ENCODE measurements at places on chromosomes 1 and 21.

GRCh38 chr1:156090840-156091188 is 8.5 kb upstream of the MEX3A start:
- peak; percentile 96 for DNase-seq

- no peak for DNase-seq
These were observed 486.7 kb downstream of the SMYD3 start for GRCh38 chr1:246020211-246020954.

DNA sequence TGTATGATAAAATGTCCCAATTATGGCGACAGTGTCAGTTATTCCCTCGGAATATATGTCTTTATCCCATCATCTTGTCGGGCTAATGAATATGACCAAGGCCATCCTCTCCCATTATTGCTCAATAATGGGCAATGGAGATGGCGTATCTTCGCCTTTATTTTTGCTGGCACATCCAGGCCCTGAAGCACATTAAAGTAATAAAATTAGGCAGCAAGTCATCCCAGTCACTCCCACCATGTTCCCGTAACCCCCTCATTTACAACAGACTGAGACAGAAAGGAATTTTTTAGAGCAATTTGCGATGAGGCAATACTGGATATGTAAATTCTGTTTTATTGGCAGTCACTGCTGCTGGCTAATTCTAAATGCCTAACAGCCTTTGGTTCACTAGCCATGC is 35.3 kb downstream of the CLIC6 start:
- DNase-seq = no peak

DNA sequence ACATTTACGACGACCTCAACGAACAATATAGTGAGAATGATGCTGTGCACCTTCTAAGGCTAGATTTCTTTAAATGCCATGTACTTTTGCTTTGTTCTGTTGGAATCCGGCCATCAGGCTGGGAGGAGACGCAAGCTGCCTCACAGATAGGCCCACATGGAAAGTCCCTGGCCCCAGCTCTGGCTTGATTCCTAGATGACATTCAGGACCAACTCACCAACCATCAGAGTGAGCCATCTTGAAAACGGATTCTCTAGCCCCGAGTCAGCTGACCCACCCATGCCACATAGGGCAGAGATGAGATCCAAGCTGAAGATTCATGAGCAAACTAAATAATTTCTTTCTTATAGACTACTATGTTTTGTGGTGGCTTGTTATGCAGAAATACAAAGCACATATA is 164.4 kb downstream of the ZNF281 start:
- no peak for DNase-seq

DNA sequence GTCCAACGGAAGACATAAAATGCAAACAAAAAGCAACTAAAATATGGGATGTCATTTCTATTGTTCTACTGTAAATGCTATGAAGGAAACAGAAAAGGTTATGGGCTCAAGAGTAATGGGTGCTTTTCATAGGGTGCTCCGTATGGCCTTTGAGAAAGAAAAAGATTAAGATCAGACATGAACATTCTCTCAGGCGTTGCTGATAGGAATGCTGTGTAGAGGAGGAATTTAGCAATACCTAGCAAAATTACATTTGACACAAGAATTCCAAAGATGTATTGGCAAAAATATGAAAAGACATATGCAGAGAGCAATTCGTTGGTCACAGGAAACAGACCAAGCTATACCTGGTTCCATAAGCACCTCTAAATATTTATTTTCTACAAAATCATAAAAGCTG is 5.7 kb upstream of the OXCT2 start:
- no peak for DNase-seq

- no peak for DNase-seq
These were observed 75.5 kb downstream of the NPHP4 start for GRCh38 chr1:5916572-5917280.

DNA sequence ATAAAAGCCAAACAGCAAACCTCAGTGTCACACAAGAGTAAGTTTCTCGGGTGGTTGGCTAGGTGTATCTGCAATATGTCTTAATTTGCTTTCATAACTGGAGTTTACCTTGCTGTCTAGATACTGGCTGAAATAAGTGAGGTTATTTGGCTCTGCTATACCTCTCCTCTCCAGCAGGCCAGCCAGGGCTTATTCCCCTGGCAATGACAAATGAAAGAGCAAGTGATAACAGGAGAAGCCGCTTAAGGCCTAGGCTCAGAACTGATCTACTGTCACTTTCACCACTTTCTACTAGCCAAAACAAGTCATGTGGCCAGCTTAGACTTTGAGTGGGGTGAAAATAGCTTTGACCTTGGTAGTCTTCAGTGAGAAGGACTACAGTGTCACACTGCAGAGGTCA is 4.8 kb upstream of the RPE65 start:
- DNase-seq = no peak

- peak; percentile 33 for DNase-seq
These were observed 22.3 kb upstream of the PLA2G4A start for GRCh38 chr1:186806477-186806876.

- peak; percentile 68 for DNase-seq
These were observed 18.6 kb upstream of the PDZK1IP1 start for GRCh38 chr1:47208374-47208850.

- DNase-seq = no peak
These were observed 13.0 kb downstream of the INAVA start for GRCh38 chr1:200907611-200908097.

DNA sequence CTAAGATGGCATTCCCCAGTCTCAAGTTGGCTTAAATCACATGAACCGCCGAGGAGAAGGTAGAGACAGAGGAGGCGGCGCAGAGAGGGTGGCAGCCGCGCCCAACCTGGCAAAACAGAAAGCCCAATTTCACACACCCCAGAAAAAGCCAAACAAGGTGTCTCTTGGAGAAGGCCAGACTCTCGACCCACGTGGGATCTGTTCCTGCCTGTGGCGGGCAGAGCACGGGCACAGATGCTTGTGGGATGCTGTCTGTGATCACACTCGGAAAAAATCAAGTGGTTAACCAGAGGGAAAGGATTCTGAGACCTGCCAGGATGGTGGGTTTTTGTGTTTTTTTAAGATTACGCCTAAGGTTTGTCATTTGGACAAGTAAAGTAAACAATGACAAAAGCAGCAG is 80.7 kb downstream of the MRPL37 start:
- DNase-seq = no peak

DNA sequence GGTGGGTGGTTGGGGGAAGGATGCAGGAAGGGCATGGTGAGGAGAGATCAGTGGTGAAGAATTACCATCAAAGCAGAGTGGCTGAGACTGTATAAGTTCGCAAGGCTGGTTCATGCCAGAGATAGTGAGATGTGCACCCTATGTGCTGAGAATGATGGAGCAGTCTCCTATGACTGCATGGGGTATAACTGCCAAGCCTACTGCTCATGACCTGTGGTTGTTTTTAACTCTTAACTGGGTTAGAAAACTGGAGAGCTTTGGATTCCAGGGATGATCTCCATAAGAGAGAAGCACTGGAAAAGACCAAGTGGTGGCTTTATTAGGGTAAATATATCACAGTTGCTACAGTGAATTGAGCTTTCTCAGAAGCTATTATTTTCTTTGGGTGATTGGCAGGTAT is 16.2 kb downstream of the WNT2B start:
- no peak for DNase-seq

- DNase-seq = no peak
These were observed 2.1 kb downstream of the CACHD1 start for GRCh38 chr1:64472040-64472376.

DNA sequence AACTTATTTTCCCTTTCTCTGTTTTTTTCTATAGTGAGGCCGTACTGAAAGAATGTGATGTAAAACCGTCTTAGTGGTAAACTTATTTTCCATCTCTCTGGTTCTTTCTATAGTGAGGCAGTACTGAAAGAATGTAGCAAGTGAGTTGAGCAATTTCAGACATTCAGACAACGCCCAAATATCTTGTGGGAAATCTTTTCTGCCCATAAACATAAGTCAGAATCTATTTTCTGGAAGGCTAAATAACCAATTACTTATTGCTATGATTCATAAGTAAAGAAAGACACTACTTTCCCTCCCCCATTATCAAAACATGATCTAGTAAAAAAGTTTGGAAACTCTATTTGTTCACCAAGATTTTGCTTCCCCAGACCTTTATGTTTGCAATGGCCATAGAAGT is 18.8 kb upstream of the SCCPDH start:
- no peak for DNase-seq

- no peak for DNase-seq
These were observed 4.1 kb upstream of the SLC44A3 start for GRCh38 chr1:94816030-94816429.

DNA sequence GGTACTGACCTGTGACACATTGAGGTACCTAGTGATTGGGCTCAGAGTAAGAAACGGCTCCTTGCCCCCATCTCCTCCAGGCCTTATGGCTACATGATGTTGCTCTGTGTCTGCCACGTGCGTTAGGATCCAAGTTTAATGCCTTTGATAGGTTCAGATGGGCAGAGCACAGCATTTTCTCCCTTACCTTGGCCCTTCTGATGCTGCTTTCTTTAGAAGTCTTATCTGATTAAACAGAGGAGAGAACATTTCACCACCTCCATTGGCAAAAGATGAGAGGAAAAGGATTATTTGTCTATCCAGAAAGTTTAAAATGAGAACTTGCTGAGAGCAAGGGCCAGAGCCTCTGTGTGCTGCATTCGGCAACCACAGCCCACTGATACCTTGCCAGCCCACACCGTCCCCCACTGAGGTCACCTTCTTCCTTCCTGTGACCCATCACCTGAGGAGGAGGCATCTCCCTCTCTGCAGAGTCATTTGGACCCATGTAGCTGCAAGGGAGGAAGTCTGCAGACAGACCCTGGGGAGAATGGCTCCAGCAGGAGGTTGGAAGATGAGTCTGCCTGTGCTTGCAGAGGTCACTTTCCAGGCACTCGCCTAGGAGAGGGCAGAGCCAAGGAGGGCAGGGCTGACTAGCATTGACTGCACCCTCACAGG is 16.7 kb downstream of the SHISA4 start:
- no peak for DNase-seq

- DNase-seq = no peak
These were observed 175.7 kb downstream of the FASLG start for GRCh38 chr1:172834609-172835008.

- DNase-seq = no peak
These were observed 14.8 kb upstream of the CASQ2 start for GRCh38 chr1:115783311-115783710.

- no peak for DNase-seq
These were observed 6.2 kb downstream of the LRRC7 start for GRCh38 chr1:69573911-69574310.

DNA sequence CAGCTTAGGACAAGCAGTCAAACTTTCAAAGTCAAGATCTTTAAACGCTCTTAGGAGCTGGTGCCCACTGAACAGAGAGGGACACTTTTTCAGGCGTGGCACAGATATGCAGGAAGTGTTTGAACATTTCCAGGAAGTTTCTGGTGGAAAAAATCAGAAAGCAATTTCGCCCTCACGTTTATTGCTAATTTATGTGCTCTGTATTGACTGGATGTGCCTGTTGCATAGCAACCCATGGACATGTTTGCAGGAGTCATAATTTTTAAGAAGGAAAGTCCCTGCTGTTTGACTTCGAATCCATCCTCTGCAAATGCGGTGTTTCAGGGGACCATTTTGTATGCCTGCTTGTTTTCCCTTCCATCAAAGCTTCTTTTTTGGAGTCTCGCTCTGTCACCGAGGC is 239.9 kb upstream of the IRF2BP2 start:
- DNase-seq = no peak

DNA sequence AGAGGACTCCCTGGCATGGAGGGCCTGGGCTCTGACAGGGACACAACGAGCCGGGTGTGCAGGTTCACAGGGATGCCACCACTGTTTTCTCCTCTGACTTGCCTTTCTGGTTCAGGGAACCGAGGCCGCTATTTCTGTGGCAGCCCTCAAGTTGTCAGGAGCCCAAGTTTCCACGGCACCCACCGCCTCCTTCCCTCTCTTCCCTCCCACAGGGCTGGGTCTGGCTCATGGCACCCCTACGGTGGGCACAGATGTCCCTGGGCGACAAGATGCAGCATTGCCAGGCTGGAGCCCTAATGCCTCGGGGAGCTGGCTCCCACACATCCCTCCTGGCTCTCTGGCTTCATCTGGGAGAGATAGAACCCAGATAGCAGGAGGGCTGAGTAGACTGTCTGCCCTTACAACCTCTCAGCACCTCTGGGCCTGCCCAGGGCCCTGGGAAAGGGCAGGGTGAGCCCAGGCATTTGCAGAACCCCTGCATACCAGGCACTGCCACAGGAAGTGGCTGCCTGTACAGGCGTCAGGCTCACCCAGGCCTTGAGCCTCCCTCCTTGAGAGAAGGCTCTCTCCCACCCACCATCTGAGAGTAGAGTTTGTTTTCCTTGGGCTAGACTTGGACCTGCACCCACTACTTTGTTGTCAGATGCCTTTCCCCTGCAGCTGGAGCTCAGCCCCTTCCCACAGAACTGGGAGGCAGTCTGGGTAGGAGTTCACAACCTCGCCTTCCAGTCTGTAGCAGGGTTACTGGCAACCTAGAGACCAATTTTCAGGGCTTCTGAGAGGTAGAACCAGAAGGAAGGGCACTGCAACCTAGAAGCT is 20.5 kb downstream of the KCNC4 start:
- DNase-seq = no peak

DNA sequence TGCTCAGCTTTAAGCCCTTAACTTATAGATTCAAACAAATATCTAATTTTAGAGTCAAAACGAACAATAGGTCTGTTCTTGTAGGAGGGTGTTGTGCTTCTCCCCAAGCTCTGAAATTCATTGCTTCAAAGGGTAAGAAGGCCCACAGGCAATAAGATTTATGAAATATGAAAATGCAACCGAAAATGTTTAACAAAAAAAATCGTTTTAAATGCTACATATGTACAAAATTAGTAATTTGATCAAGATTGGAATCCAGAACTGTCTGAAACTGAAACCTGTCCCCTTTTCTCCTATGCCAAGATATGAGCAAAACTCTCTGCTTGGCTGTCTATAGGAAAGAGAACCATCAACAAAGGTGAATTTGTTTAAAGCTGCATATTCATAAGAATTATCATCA is 534.3 kb downstream of the PLPP3 start:
- DNase-seq = no peak

DNA sequence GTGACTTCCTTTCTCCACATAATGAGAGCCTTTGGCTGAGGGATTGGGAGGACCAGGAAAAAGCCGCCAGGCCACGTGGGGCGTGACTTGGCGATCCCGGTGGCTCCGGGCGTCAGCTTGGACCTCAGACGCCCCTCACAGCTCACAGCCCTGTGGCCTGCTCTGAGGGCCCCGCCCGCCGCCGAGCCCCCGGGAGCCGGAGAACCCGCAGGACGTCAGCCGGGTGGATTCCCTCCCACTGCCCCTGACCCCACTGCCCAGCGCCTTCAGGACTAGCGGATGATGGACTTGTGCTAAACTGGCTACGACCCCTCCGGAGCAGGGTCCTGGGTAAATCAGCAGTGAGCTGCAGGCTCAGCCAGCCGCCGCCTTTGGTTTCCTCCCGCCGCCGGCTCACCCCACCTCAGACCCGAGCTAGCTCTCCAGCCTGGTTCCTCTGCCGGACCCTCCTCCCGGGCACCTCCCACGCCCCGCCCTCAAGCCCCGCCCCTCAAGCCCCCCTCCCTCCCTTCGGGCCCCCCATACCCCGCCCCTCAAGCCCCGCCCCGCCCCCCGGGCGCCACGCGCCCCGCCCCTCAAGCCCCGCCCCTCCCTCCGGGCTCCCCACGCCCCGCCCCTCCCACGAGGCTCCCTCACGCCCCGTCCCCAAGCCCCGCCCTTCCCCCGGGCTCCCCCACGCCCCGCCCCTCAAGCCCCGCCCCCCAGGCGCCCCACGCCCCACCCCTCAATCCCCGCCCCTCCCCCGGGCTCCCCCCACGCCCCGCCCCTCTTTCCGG is 10.0 kb upstream of the FAAP20 start:
- DNase-seq = peak; percentile 90

- DNase-seq = no peak
These were observed 16.9 kb downstream of the DCAF8 start for GRCh38 chr1:160245434-160245833.

All from WTC11 (cell line).